ENCODE measurements at places on chromosomes 2 and 18.

DNA sequence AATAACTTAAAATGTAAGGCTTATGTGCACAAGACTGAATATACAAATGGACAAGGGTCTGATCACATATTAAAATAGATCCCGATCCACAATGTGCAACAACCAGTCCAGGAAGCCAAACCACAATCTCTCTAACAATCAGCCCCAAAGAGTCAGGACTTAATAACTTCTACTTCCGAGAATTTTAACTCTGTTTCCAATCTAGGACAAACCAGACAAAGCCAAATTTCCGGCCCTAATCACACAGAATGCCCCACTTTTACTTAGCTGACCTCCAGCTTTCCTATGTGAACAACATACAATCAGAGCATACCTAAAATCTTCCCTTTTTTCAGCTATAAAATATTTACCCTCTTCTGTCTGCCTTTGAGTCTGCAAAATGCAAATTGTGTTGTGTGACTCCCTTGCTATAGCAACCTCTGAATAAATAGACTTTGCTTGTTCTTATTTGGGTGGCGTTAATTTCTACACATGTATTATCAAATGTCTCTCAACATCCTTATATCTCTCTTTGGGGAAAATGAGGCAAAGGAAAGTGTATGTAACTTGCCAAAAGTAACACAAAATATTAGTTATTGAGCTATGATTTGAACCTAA is 381.9 kb upstream of the MC4R start:
- no peak for DNase-seq

GRCh38 chr2:29587402-29588190 is 333.8 kb downstream of the ALK start:
- no peak for DNase-seq

- peak; percentile 85 for DNase-seq
These were observed 115.0 kb downstream of the SPTBN1 start for GRCh38 chr2:54570925-54571694.

GRCh38 chr18:13579874-13580273 is 146.5 kb downstream of the FAM210A start:
- DNase-seq, result no peak

- no peak for DNase-seq
These were observed 31.0 kb downstream of the BCL11A start for GRCh38 chr2:60522462-60522861.

DNA sequence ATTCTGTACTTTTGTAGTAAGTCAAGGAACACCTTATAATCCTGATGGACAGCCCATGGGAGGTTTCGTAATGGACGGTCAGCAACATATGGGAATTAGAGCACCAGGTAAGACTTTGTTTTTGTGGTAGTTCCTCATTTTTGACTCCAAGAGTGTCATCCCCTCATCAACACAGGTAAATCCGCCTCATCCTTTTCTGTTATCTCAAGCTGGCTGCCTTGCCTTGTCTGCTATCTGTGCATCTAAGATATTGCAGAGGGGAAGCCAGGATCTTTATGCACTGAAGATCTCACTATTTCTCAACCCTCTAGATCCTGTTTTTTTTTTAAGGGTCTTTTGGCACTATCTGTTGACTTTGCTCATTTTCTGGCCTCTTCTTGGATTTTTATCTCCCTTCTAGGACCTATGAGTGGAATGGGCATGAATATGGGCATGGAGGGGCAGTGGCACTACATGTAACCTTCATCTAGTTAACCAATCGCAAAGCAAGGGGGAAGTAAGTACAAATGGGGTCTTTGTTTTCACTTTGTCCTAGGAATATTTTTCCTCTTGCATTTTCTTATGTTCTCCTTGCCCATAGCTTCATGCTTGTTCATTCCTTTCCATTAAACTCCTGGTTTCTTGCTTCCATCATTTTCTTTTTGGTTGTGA is 133.8 kb downstream of the MEIS1 start:
- no peak for DNase-seq

GRCh38 chr2:17538022-17538843 is 2.3 kb upstream of the VSNL1 start:
- DNase-seq, result no peak

DNA sequence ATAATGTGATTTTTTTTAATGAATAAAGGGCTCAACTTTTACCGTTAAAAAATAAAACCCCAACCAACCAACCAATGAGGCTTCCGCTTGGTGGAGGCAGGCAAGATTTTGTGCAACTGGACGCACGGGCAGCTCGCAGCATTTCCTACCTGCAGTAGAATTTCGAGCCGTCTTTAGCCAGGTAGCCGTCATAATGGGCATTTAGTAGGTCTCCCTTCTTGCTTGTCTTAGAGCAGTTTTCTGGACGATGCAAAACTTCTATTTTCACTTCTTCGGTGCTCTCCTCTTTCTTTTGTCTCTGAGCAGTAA is 316 bp downstream of the FKBP7 start:
- peak; percentile 22 for DNase-seq

DNA sequence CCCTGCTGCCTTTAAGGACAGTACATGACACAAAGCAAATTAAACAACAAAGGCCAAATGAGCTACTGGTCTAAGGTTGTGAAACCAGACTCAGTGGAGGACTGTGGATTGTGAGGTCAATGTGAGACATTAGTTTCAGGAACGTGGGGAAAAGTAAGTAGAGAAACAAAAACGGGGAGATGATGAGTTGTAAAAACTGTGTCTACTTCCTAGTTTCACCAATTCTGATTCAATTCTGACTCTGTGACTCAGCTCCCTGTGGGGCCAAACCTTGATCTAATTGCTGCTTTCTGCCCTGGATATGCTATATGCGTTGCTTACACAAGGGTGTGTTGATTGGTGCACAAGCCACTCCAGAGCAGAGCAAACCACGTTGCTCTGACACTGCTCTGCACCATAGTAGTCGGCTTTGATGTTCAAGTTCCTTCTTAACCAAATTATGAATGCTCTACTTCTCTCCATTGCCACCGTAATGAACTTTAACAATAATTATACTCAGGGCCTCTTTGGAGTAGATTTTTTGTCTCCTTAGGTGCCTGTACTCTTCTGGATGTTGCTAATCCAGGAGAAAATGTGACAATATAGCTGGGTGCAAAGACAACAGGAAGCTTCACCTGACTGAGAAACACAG is 1640.1 kb upstream of the CELF4 start:
- no peak for DNase-seq

- no peak for DNase-seq
These were observed 168.5 kb downstream of the CELF4 start for GRCh38 chr18:37396971-37397720.

GRCh38 chr2:62920070-62920469 is 130.6 kb upstream of the OTX1 start:
- DNase-seq, result no peak

- no peak for DNase-seq
These were observed 5.4 kb downstream of the FBXO15 start for GRCh38 chr18:74142252-74142651.

GRCh38 chr18:68713131-68713530 is 1.8 kb downstream of the TMX3 start:
- DNase-seq, result no peak

DNA sequence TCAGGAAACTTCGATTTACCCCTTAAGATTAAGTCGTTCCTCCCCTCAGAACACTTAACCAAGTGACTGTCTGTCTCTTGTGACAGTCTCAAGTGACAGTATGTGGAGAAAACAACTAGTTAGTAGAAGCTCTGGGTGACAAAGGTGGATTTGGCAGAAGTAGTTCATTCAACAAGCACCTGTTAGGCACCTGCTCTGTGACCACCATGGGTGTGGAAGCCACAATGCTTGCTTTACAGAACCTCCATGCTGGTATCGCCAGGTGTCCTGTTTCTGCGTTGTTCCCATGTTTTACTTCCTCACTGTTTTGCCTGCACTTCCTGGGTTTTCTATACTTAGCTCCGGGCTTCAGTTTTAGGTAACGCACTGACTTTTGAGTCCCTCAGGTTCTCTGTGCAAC is 337.4 kb upstream of the DCC start:
- DNase-seq, result no peak

DNA sequence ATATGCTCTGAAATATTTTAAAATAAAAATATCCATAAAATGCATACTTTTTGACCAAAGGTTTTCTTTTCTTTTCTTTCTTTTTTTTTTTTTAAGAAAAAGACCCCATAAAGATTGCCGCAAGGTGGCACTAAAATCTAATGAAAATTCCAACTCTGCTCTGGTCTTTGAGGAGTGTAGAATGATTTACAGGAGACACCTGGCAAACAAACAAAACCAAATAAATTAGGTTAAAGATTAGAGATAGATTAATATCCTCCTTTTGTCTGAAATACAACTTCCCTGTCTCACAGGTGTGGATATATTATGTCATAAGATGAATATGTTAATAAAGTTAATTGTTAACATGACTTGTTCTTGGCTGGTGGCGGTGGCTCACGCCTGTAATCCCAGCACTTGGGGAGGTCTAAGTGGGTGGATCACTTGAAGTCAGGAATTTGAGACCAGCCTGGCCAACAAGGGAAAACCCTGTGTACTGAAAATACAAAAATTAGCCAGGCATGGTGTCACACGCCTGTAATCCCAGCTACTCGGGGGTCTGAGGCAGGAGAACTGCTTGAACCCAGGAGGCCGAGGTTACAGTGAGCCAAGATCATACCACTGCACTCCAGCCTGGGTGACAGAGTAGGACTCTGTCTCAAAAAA is 3.5 kb upstream of the RHOB start:
- no peak for DNase-seq

- DNase-seq, result no peak
These were observed 15.5 kb downstream of the PXDN start for GRCh38 chr2:1728821-1729220.

DNA sequence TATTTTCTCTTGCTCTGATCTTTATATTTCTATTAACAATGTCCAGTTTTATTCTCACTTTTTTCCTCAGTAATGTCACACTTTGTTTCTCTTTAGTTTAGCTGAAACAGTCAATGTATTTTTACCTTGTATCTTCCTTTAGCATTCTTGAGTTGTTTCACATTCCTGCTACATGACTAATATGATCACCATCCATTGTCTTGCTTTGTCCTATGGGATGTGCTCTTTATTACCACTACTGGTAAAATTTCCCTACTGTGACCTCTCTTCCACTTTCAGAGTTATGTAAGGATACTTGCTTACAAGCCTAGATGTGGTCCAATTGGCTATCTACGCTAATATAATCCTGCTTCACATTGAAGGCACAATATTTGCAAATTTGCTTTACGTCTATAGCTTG is 457.9 kb downstream of the PIK3C3 start:
- DNase-seq, result no peak

GRCh38 chr2:171173087-171173486 is 12.4 kb upstream of the TLK1 start:
- peak; percentile 29 for DNase-seq

DNA sequence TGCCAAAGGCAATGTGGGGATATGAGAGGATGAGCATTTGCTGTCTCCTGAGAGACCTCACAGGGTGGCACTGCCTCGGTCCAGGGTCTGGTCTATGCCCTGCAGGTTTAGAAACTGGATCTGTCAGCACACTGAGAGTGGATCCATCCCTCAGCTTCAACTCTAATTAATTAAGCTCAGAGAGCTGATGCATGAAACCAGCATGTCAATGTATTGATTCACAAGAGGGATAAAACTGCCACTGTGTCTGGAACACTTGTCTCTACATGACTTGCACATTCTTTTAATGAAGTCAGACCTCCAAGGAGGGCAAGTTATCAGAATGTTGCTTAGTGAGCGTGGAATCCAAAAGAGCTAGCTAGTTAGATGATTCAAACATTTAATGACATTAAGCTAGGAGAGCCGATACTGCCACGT is 22.5 kb upstream of the POLE4 start:
- DNase-seq, result no peak

- no peak for DNase-seq
These were observed 197.5 kb downstream of the LTBP1 start for GRCh38 chr2:33144243-33144642.

- DNase-seq, result no peak
These were observed 46.8 kb downstream of the RHBDD1 start for GRCh38 chr2:226882606-226883005.

DNA sequence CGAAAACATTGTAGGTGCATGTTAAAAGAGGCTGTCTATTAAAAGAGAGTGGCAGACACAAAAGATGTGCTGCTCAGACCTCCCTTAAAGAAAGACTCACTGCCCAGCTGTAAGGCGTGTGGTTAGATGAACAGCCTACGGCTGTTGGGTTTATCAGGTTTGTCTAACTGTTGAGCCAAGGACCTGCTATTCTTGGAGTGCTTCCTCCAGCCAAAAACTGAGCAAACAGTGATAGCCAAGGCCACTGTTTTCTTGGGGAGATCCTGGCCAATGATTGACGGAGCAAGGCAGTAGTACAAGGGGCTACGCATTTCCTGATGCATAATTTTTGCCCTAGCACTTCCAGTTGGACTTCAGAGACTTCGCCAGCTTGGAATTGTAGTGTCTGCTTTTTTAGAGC is 1.4 kb upstream of the RAB3GAP1 start:
- DNase-seq, result no peak

GRCh38 chr2:160752475-160753330 is 259.1 kb upstream of the RBMS1 start:
- DNase-seq, result peak; percentile 28

DNA sequence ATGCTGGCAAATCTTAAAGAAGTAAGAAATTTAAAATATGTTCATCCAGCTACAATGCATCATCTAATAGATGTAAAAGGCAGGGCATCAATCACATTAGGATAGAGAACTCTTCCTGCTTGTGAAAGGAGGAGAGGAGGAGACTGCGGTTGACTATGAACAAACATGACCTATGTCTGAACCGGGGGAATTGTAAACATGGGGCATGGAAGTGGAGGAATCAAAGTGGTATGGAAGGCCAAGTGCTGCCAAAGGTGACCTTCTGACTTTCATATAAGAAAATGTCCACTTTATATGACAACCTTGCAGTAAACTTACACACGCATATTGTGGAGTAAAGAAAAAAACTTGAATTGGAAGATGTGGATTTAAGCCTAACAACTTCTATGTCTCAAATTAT is 20.0 kb upstream of the SLC8A1 start:
- no peak for DNase-seq

- DNase-seq, result no peak
These were observed 134.4 kb upstream of the SEC11C start for GRCh38 chr18:59005262-59005661.

- no peak for DNase-seq
These were observed 48.7 kb downstream of the NETO1 start for GRCh38 chr18:72819050-72819449.

DNA sequence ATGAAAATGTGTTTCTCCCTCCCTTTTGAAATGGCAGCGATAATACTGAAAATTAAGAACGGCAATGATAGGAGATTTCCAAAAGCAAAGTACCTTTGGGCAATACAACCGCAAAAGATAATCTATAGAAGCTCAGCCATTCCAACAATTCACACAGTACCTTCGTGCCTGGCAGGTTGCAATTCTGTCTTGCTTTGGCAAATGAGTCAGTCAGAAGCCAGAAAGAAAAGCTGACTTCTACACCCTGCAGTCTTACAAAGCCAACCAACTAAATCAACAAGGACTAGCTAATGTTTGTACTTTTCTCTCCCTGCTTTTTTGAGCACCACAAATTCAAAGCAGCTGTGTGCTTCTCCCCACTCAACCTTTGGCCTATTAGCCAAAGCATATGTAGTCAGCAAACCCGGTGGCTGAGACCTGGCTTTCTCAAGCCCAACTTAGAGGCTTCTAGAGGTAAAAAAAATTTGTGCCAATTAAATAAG is 25.7 kb upstream of the ID2 start:
- DNase-seq, result no peak

Measured in activated CD4-positive, alpha-beta T cell treated with anti-CD3 and anti-CD28 coated beads for 48 hours (primary cell).